ENCODE measurements at places on chromosomes 3 and 15.

GRCh38 chr3:197124713-197125112 lies 95.1 kb upstream of the MELTF start:
- DNase-seq, result no peak

GRCh38 chr3:58026598-58026997 lies 18.4 kb downstream of the FLNB start:
- no peak for DNase-seq

DNA sequence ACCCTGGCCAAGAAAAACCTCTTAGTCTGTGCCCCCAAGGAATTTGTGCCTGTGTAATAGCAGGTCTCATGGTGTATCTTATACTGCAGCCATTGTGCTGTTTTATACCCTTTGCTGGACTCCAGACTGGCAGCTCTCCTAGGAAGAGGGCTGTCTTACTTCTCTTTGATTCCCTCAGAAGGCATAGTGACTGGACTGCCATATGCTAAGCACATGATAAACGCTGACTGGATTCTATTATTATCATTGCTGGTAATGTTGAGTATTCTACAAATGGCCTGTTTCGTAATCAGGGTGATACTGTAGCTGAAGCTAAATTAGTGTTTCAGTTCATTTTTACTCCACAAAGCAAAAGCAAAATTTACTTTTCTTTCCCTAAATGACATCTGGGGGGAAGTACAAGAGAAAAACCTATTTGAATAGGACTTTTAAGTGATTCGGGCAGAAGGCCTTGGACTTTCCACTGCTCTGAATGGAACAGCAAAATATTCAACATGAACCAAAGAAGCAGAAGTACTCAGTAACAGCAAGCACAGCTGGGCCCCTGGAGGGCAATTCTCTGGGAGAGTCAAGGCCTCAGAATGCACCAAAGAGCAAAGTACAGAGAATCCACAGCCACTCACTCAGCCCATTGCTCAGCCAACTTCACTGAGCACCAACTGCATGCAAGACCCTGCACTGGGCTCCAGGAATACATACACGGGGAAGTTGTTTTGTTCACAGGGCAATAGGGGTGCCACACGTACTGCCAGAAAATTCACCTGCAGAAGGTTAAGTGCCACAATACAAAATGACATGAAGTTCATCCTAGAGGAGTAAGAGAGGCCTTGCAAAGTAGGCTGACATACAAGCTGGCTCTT lies 7.9 kb upstream of the BCL2A1 start:
- no peak for DNase-seq

DNA sequence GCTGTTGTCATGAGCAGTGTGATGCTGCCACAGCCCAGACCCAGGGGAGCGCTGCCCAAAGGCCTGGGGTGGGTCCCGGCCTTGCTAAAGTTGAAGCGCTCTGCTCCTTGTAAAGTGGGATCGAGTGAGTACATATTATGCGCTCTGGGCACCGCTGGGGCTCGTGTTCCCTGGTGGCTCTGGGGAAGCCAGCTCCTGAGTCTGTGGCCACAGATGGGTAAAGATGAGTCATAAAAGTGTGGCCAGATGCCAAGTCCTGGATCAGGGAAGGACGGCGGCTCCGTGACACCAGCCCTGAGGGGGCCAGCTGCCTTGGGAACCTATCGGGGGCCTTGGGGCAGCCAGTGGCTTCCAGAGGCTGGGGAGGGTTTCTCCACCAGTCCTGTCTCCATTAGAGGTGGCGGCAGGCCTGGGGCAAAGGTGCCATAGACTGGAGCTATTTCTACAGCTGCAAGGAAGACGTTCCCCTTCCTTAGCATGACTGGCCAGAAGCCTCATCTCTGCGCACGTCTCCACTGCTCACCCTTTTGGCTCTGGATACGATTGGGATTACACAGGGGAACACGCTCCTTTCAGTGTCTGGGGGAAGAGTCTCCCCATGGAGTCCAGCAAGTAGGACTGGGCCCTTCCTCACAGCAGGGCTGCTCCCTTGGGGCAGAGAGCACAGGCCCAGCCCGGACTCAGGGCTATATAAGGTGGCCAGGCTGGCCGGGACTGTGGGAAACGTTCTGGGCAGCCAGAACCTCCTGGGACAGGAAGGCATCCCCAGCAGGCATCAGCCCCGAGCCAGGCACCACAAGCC lies 1.2 kb upstream of the ITIH4 start:
- DNase-seq, result peak; percentile 89

Measured in HTR-8/SVneo (cell line).